Osteocyte (in vitro differentiated cells): ENCODE measurements at places on chromosomes 1 and 21. TPM values are rescaled to one million over a fixed set of nuclear protein-coding genes. Genes with fewer than 3 reads are reported as not detected.

- no peak for DNase-seq
These were observed 376.9 kb downstream of the USH2A start for GRCh38 chr1:216046336-216046735.

- DNase-seq: peak; percentile 42
These were observed 18.0 kb upstream of the TTC22 start for GRCh38 chr1:54819195-54819536.

UROD gene
- 128 and 131 TPM in 2 replicates for total RNA-seq

DNA sequence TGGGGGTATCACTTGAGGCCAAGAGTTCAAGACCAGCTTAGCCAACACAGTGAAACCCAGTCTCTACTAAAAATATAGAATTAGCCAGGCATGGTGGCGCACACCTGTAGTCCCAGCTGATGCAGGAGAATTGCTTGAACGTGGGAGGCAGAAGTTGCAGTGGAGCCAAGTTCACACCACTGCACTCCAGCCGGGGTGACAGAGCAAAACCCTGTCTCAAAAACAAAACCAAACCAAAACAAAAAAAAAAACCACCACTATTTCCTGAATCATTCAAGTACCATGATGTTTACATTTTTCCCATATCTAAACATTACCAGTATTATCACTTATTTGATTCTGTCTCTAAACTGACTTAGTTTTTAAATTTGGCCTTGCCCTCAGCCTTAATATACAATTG lies 29.5 kb downstream of the TUT4 start:
- no peak for DNase-seq

- no peak for DNase-seq
These were observed 32.1 kb downstream of the JAK1 start for GRCh38 chr1:64934115-64934877.

DNA sequence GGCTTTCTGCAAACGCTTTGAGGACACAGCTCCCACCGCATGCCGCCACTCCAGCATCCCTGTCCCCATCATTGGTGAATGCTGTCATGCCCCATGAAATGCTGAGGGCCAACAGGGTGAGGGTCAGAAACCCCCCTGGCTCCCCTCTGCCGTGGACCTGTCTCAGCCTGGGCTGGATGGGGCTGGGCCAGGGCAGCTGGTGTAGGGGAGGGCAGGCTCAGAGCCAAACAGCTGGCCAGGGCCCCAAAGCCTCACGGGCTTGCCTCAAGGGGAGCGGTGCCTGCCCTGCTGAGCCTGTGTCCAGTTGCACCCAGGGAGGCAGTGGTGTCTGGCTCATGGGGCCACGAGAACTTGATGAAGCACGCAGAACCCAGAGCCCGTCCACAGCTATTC lies 49.7 kb downstream of the S100B start:
- DNase-seq: no peak

GRCh38 chr1:234602334-234603220 lies 7.4 kb downstream of the IRF2BP2 start:
- DNase-seq: no peak
